ENCODE measurements at places on chromosomes 1 and 21. TPM values are rescaled to one million over a fixed set of nuclear protein-coding genes. Genes with fewer than 3 reads are reported as not detected.

The SHE gene
- not detected for total RNA-seq

The BRINP3 gene
- total RNA-seq = not detected

The TFF3 gene
- not detected for total RNA-seq

DNA sequence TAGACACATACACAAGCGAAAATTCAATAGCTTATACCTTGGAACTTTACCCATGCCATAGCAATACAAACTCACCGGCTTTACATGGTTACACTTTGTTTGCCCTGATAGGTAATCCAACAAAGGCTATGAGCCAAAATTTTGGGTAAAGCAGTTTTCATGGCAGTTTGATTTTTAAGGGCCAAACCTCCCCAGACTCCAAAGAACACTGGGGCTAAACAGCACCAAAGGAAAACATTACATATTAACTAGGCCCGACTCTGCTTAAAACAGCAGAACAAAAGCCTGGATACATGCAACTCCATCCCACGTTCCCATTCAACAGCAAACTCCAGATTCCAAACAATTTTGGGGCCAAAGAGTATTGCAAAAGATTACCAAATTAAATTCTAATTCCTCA, 4.4 kb upstream of the TMEM125 start:
- DNase-seq = no peak

The BTG3 gene
- 42.6 TPM for total RNA-seq

GRCh38 chr1:248585266-248585665, 10.7 kb upstream of the OR2T34 start:
- DNase-seq = no peak

The FMO1 gene
- not detected for total RNA-seq

The IKBKE gene
- total RNA-seq = 18.7 TPM

DNA sequence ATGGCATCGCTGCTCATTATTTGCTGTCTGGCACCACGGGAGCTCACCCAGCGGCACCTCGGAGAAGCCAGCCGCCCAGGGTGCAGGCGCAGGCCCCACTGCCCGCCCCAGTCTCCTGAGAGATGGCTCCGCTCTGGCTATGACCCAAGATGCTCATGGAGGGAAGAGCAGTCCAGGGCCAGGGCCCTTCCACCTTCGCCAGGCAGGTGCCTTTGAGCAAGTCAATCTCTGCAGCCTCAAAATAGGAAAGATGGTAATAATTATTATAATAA, 437.3 kb downstream of the KIF26B start:
- DNase-seq = no peak

- DNase-seq = no peak
Observed at GRCh38 chr1:235567812-235568503, 63.7 kb upstream of the B3GALNT2 start.

GRCh38 chr1:4000811-4001251, 100.8 kb upstream of the C1orf174 start:
- DNase-seq = no peak

GRCh38 chr1:54615531-54616279, 7.6 kb downstream of the FAM151A start:
- no peak for DNase-seq

- no peak for DNase-seq
Observed at GRCh38 chr1:13965770-13966398, 265.9 kb downstream of the PRDM2 start.

DNA sequence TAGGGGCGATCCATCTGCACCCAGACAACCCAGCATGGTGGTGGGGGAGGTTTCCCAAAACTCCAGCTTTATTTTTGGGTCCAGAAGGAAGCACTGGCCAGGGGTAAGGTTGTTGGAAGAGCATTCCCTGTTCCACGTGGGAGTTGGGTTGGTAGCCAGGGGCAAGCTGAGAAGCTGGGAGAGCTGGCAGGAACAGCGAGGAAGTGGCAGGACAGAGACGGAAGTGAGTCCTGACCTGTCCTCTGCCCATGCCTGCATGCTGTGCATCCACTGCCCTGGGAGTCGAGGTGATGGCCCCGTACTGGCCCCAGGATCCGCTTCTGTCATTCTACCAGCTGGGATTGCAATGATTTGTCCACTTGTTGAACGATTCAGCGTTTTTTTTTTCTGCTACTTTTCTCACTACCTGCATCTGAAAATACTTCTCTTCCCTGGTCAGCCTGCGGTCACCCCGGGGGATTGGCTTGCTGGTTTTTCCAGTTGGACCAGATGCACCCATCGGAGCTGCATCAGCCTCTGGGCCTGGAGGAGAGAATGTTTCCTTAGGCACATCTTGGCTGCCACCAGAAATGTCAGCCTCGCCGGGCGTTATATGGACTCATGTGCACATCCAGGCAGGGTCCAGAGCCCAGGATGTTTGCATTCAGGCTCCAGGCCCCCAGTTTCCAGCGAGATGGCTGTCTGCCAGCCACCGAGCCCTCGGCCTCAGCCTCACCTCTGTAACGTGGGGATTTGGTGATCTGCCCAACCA, 28.3 kb upstream of the TMPRSS2 start:
- DNase-seq = no peak

GRCh38 chr1:115198938-115199337, 109.6 kb upstream of the TSPAN2 start:
- no peak for DNase-seq

The RPTN gene
- total RNA-seq = not detected

The SYT2 gene
- total RNA-seq = not detected

The ARHGAP29 gene
- total RNA-seq = not detected

The ASPM gene
- total RNA-seq = 31.4 TPM

GRCh38 chr1:247216261-247216660, 39.6 kb upstream of the VN1R5 start:
- no peak for DNase-seq

DNA sequence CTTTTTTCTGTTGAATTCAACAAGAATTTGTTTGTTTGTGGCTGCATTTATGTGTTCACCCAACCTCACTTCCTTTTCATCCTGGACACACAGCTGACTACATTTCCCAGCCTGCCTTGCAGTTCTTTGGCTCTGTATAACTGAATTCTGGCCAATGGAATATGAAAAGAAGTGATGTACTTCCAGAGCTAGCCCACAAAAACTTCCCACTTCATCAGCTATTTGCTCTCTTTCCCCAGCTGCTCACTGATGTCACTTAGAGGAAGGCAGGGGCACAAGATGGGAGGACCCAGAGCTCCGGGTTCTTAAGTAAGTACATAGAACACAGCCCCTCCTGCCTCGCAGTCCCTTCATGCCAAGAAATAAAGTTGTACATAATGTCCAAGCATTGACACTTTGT, 235.0 kb upstream of the FGGY start:
- no peak for DNase-seq

- DNase-seq = no peak
Observed at GRCh38 chr1:86965012-86965826, 50.8 kb downstream of the HS2ST1 start.

The CFHR1 gene
- total RNA-seq = not detected

Data from activated naive CD8-positive, alpha-beta T cell treated with anti-CD3 and anti-CD28 coated beads for 36 hours (primary cell).